HEK293T (cell line): ENCODE measurements at places on chromosomes 4 and X.

- no peak for DNase-seq
Measured at GRCh38 chrX:151419782-151420181, 22.8 kb downstream of the VMA21 start.

- no peak for DNase-seq
Measured at GRCh38 chr4:165779950-165780670, 92.9 kb upstream of the TLL1 start.

- no peak for DNase-seq
Measured at GRCh38 chrX:11509786-11510185, 155.9 kb downstream of the ARHGAP6 start.

GRCh38 chr4:138816875-138817274 is 198.7 kb upstream of the NOCT start:
- peak; percentile 68 for DNase-seq

DNA sequence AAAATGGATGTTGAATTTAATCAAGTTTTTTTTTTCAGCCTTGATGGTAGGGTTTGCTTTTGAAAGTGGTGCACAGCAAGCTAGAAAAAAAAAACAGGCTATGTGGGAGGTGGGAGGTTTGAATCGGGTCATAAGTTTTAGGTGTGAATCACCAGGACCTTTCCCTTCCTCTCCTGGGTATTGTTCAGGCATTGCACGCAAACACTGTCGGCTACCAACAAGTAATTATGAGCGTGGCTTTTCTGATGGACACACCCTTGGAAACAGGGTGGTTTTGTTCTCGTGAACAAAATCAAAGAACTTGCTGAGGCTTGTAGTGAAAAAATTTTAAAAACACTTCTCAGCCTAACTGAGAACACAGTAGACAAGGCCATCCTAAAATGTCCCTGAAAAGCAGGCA is 18.1 kb downstream of the PIR start:
- no peak for DNase-seq

GRCh38 chrX:78329486-78329885 is 2.1 kb upstream of the CYSLTR1 start:
- DNase-seq, result no peak

DNA sequence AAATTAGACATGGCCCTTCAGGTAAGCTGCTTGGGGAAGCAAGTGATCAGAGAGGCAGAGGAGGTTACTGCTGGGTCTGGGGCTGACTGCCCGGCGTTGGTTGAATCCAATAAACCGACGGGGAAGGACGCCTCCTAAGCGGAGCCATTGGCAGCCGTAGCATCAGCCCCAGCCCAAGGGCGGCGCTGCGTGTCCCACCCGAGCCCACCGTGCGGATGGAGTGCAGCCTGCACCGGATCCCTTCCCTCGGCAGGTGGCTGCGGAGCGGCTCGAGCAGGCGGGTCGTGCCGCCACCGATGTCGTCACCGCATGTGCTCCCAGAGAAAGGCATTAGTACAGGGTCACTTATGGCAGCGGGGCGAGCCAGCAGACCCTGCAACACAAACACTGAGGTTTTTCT is 82.1 kb downstream of the ALPK1 start:
- no peak for DNase-seq

- DNase-seq, result no peak
Measured at GRCh38 chr4:2251073-2251794, 9.3 kb upstream of the HAUS3 start.

- no peak for DNase-seq
Measured at GRCh38 chr4:176883681-176884418, 91.1 kb upstream of the VEGFC start.

- DNase-seq, result no peak
Measured at GRCh38 chr4:33989820-33990443, 2254.4 kb downstream of the ARAP2 start.

DNA sequence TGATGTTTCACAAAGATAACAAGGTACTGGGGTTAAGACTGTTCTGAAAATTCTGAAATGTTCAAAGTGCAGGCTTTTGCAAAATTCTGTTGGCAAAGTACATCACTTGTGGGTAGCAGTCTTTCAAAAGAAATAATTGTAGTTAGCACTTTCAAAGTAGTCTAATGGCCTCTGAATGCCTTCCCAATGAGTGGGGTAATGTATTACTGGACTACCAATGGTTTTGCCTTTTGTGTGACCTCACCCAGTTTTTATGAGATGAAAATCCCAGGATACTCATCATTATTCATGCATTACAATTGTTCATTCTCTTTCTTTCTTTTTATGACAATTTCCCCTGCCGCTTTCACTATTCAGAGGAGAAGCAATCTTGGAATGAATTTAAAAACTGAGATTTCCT is 686.1 kb downstream of the GLUD2 start:
- DNase-seq, result no peak

- no peak for DNase-seq
Measured at GRCh38 chrX:97132664-97133415, 249.1 kb downstream of the RPA4 start.

DNA sequence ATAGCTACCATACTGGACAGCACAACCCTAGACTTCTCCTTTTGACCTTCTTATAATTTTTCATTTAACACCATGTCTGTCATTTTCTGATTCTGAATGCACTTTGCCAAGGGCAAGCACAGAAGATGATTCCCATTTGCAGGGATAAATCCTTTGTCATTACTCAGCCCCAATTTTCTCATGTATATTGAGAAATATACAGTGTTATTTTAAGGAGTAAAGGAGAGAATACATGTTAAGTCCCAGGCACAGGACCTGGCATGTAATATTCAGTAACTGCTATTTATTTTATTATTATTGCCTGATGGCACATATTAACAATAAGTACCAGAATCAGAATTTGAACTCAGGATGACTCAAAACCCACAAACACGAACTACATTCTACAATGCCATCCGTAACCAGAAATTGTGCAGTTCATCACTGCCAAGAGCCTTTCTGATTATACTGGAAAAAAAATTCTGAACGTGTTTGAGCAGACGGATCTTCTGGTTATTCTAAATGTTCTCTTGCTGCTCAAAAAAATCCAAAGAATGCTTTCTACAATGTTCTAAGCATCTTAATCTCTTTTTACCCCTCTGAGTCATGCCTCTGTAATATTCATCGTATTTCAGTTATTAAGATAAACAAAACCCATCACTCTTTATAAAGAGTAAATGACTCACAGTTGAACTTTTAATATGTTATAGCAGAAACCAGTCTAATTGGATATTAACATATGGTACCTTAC is 170.0 kb downstream of the MID1 start:
- no peak for DNase-seq

DNA sequence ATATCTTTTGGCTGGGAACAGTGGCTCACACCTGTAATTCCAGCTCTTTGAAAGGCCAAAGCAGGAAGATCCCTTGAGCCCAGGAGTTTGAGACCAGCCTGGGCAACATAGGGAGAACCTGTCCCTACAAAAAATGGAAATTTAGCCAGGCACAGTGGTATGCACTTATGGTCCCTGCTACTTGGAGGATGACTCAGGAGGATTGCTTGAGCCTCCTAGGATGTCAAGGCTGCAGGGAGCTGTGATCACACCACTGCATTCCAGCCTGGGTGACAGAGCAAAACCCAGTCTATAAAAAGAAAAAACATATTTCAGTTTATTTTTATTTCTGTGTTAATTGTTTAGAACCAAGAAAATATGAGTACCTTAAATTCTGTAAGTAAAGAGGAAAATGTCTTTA is 123.7 kb downstream of the CBR4 start:
- DNase-seq, result no peak

GRCh38 chr4:94459462-94460161 is 7.9 kb downstream of the PDLIM5 start:
- no peak for DNase-seq

- no peak for DNase-seq
Measured at GRCh38 chrX:119643696-119644095, 37.5 kb upstream of the NKRF start.

- DNase-seq, result no peak
Measured at GRCh38 chr4:159516556-159517140, 413.8 kb downstream of the RAPGEF2 start.

DNA sequence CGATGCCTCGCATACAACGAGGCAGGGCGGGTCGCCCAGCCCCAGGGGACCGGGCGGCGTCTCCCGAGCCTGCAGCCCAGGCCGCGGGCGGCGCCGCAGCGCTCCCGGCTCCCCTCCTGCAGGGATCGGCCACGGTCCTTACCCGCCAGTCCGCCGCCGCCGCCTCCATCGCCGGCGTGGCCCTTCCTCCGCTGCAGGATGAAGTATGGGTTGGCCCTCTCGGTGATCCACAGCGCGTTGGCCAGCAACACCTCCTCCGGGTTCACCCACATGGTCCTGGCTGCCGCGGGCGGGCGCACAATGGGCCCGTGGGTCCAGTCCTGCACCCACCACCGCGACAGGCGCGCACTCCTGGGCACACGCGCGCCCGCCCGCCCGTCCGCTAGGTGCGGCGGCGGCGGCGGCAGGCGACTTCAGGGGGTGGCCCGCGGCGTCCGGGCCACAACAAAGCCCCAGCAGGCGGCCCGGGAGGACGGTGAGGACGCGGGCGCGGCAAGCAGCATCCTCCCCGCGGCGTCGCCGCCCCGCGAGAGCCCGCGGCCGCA is 339 bp downstream of the TBC1D9 start:
- DNase-seq, result peak; percentile 44

DNA sequence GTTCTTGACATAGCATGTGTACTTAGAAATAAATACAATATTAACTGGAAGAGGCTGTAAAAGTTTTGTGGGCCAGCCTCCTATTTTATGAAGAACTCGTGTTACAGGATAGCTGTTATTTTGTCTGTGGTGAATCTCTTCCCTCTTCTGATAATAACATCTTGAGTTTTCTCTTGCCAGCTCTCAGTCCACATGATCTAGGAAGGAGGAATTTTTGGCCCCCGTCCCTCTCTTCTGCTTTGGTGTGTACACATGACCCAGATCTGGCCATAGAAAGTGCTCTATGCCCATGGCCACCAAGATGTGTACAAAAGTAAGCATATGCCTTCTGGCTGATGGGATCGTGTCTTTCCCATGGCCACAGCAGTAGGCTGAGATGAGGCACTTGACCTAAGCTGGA is 108.0 kb upstream of the LEF1 start:
- no peak for DNase-seq

GRCh38 chr4:74206088-74206825 is 48.3 kb downstream of the MTHFD2L start:
- no peak for DNase-seq

GRCh38 chr4:74623041-74623440 is 171.3 kb downstream of the BTC start:
- peak; percentile 55 for DNase-seq

- DNase-seq, result no peak
Measured at GRCh38 chrX:8189096-8189830, 18.2 kb upstream of the VCX2 start.

DNA sequence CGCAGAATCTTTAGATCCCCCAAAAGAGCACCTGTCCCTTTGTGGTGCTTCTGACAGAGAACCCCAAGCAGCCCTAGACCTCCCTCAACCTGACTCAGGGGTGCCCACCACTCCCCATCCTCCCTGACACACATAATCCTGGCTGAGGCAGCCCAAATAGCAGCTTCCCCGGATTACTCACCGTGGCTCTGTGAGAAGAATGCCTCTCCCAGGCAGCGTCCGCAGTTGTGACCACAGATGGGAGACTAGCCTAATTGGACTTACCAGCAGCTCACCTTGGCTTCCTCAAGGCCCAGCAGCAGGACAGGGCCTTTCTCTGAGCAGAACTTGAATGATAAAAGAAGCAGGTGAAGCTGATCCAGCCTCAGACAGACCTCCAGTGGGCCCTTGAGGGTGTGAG is 10.3 kb upstream of the ODAPH start:
- DNase-seq, result no peak

- no peak for DNase-seq
Measured at GRCh38 chr4:85783900-85784299, 308.9 kb downstream of the ARHGAP24 start.

DNA sequence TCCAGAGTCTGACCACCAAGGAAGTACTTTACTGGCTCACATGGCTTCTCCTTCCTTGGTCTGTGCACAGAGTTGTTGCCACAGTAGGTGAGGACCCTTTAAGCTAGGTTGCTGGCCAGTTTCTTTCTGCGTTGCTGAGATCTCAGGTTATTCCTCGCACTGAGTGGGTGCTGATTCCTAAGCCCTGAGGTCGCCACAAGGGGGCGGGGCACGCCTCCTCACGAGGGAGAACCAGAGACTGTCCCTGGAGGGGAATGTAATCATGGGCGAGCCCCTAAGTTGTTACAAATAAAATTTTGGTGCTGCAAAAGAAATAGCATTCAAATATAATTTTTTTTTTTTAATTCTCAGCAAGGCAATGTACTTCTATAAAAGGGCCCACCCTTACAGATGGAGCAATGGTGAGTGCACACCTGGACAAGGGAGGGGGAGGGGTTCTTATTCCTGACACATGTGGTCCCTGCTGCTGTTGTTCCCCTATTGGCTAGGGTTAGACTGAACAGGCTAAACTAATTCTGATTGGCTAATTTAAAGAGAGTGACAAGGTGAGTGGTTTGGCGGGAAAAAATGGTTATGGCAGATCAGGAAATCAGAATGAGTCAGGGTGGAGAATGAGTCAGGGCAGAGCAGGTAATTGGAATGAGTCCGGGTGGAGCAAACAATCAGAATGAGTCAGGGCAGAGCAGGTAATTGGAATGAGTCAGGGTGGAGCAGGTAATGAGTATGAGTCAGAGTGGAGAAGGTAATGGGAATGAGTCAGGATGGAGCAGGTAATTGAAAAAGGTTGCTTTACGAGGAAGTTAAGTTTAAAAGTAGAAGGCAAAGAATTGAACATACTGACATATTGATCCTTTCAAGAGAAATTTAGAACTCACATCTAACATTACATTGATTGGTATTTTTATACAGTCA is 107.5 kb downstream of the VSIG4 start:
- peak; percentile 15 for DNase-seq

- no peak for DNase-seq
Measured at GRCh38 chr4:158090323-158090722, 82.5 kb downstream of the GASK1B start.

GRCh38 chr4:78779280-78779679 is 3.1 kb downstream of the BMP2K start:
- no peak for DNase-seq
